ENCODE measurements at places on chromosomes 5 and 9. TPM values are rescaled to one million over a fixed set of nuclear protein-coding genes. Genes with fewer than 3 reads are reported as not detected.

DNA sequence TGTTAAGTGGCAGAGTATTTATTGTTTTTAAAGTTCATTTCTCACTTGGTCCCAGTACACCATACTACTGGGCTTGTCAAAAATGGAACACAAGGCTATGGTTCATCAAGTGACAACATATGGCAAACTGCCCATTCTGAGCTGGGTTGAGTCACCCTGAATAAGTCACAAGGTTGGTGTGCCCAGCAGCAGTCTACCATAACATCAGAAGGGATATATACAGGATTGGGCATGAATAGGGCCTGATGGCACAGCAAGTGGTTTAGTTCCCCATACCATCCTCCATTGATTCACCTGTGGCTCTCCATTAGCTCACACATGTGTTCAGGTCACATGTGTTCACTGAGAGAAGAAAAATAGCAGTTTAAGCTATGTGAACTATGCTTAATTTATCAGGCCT, 249.8 kb upstream of the PRDM9 start:
- H3K4me1 ChIP-seq = no peaks in the 10 kb centered on the region
- H3K27ac ChIP-seq = no peak overlapping the region
- DNase-seq = no peak
- no peaks in the 10 kb centered on the region for H3K27me3 ChIP-seq

DNA sequence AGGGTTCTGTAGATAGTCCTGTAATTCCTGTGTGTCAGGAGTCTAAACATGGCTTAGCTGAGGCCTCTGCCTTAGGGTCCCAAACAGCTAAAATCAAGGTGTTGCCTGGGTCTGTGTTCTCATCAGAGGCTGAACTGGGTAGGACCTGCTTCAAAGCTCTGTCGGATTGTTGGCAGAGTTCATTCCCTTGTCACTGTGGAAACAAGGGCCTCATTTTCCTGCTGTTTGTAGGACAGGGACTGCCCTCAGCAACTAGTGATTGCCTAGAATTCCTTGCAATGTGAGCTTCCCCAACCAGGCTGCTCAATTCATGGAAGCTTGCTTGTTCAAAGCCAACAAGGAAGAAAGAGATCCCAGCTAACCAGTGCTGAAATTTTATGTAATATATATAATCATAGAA, 283.2 kb downstream of the DNAH5 start:
- no peak overlapping the region for H3K4me3 ChIP-seq
- no peaks in the 10 kb centered on the region for H3K27me3 ChIP-seq
- no peak overlapping the region for H3K27ac ChIP-seq
- no peaks in the 10 kb centered on the region for H3K36me3 ChIP-seq
- no peak for DNase-seq

DNA sequence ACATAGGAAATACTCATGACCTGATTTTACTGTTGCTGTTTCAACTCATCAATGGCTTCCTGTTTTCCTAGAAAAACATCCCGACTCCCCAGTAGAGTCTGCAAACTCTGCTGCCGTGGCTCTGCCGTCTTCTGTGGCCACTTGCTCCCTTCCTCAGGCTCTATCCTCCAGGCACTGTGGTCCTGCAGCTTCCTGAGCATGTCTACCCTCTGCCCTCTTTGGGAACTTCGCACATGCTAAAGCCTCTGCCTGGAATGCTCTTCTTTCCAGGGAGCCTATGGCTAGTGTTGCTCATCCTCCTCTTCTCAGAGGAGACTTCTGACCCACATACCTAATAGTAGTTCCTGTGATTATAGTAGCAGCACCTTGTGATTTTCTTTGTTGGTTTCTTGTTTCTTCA, 256.9 kb downstream of the MAN2A1 start:
- no peaks in the 10 kb centered on the region for H3K27me3 ChIP-seq
- H3K4me1 ChIP-seq = no peaks in the 10 kb centered on the region
- H3K4me3 ChIP-seq = no peak overlapping the region
- no peak for DNase-seq

DNA sequence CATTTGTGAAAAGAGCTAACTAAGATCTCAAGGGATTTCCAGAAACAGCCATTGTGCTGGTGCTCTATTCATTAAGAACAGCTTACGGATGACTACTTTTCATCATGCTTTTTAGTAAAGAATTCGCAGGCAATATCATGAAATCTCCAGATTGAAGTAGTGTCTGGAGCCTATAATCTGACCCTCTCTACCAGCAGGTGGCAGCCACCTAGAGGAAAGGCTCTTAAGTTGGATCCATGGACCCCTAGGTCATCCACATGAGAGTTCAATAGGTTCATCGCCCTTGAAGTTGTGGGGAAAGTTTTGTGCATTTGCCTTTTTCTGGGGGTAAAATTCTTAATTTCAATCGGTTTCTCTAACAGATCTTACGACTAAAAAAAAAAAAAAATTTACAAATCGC, 82.3 kb downstream of the SLC1A3 start:
- H3K4me3 ChIP-seq = no peak overlapping the region
- H3K4me1 ChIP-seq = no peaks in the 10 kb centered on the region
- no peaks in the 10 kb centered on the region for H3K36me3 ChIP-seq

DNA sequence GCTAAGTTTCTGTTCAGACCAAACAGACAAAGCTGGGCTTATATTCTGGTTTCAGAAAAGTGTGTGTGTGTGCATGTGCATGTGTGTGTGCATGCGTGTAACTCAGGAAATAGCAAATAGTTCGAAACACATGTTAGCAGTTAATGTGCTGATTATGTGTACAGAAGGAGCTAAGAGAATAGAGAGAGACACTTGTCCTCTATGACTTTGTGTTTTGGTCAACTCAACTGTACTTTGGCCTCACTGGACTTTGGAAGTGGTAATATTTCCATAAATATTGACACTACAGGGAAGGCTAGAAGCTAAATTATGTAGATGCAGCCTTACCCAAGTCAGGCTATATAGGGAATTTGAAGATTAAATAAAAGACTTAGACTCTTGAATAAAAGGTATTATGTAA, 155.5 kb downstream of the RAB3C start:
- H3K4me3 ChIP-seq = no peak overlapping the region
- H3K27me3 ChIP-seq = no peaks in the 10 kb centered on the region
- no peaks in the 10 kb centered on the region for H3K36me3 ChIP-seq
- no peaks in the 10 kb centered on the region for H3K4me1 ChIP-seq

The PCDHGA4 gene
- total RNA-seq = 4.3 TPM

The DOCK2 gene
- 33.1 TPM for total RNA-seq

Measured in ascending aorta (tissue), 2 donors.